ENCODE measurements at places on chromosomes 13 and 19.

GRCh38 chr13:72689181-72689696, 38.2 kb downstream of the MZT1 start:
- no peak for DNase-seq

- no peak for DNase-seq
Observed at GRCh38 chr19:58516964-58517833, 2.4 kb downstream of the ZBTB45 start.

DNA sequence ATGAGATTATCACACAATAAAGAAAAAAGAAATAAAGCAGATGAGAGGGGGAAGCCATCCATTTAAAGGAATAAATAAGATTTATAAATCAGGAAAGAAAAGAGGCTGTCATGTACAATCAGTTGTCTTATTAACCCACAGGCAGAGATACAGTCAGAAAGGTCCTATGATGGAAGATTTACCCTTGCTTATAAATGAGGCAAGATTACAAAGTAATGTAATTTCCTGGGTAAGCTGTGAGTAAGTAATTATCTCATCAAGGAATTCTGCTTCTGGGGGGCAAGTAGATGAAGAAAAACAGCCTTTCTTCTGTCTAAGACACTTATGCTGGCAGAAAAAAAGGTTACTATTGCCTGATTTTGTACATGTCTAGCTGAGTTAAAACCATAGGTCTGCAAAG, 146.4 kb downstream of the FGF14 start:
- DNase-seq: no peak

DNA sequence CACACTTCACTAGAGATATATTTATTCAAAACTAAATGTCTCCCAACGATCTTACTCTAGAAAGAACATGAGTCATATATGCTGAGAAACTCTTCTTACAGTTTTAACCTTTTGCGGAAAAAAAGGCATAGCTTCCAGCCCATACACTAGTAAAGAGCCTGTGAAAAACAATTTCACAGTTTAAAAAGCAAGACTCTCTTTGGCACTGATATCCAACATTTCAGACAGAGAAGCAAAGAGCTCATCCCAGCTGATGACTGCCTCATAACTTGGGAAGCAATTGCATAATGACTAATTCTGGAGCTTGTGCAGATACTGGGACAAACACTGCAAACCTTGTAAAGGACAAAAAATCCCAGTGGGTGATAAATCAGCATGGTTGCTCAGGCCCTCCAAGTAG, 88.0 kb downstream of the ENOX1 start:
- DNase-seq: no peak

DNA sequence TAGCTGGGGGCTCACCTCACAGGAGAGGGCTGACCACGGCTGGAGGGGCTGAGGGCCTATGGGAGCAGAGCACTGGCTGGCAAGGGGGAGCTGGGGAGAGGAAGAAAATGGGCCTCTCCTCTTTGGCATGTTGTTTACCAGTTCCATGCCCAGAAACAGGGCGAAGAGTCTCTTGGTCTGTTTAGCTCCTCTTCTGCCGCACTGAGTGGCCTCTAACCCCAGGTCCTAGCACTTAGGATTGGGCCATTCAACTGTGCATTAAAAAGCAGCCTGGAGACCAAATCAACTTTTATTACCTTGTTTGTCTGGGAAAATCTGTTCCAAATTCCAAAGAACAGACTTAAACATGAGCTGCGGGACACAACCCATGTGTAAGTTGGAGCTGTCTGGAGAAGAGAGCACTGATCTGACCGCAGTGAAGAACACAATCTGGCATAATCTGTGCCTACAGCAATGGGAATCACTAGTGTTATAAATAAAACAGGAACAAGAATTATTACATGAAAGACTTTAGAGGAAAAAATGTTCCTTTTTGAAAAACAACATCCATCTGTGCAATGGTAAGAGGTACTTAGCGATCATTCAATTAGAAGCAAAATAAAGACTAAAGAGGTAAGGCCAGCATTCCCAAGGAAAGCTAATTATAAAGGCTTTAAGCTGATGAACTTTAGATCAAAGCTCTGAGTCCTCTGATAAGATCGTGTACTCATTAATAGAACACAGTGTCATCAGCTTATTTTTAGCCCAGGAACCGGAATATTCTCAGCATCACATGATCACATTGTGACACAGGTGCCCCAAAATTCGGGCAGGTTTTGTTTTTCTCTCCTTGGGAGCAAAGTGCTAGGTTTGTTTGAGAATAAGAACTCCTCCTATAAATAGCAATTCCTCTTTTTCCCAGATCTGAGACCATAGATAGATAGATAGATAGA, 243.2 kb downstream of the COL4A1 start:
- DNase-seq: no peak

GRCh38 chr19:1648920-1649541, 3.4 kb downstream of the TCF3 start:
- DNase-seq: no peak

DNA sequence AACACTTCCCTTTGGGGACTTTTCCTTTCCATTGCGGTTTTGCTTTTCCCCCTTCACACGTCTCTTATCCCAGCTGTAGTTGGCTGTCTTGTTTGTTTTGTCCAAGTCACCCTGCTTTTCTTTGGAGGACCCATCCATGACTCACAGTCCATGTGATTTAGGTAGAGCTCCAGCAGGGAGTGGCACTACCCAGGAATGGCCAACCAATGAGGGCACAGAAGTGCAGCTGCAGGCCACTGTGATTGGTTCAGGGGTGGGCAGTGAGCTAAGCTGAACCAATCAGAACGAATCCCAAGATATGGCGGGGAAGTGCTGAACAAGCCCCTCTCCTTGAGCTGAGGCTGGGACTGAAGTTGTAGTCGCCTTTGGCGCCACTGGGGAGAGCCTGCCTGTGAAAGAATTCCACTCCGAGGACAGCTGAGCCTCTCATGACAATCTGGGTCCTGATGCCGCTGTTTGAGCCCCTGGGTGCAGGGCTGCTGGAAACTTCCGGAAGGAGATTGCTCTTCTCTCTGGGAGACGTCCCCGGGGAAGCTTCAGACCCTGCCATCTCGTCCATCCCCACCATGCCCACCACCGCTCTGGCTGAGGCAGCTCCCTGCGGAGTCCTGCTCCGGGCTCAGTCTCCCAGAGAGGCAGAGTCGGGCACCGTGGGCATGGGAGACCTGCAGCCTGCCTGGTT, 62.9 kb upstream of the URI1 start:
- DNase-seq: peak; percentile 33

All from sciatic nerve (tissue), 2 donors.